Panc1 (cell line): ENCODE measurements at places on chromosomes 3 and 15.

GRCh38 chr3:30539206-30539605, 67.2 kb upstream of the TGFBR2 start:
- no peak overlapping the region for H3K27ac ChIP-seq
- H3K4me3 ChIP-seq: no peak overlapping the region
- DNase-seq: no peak
- H3K4me1 ChIP-seq: no peaks in the 10 kb centered on the region

DNA sequence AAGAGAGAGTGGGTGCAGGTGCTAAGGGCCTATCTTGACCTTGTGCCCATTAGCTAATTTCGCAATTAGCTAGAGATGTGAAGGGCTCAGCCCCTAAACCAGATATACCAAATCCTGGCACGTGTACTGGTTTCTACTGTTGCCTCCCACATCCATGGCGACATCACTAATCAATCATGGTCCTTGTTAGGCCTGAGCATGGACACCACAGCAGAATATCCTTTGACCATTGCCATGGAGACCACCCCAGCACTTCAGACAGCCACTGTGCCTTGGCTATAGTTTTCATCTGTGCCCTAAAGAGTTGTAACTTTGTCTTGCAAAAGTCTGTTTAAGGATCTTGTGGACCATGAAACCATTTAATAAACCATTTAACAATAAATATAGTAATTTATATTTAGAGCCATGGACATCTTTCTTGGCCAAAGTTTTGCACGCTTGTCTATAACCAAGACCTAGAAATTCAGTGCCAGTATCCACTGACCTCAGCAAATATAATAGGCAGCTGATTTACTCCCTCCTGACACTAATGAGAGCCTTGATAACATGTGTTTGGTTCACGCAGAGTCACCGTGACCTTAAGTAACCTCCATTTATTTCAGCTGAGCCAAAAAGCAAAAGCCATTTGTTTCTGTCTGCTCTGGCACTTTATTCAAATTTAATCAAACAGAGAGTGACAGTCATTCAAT, 43.4 kb downstream of the COLQ start:
- no peak overlapping the region for H3K4me3 ChIP-seq
- no peaks in the 10 kb centered on the region for H3K4me1 ChIP-seq
- no peak for DNase-seq
- no peaks in the 10 kb centered on the region for H3K36me3 ChIP-seq
- H3K27ac ChIP-seq: no peak overlapping the region

- H3K27ac ChIP-seq: no peak overlapping the region
- no peaks in the 10 kb centered on the region for H3K36me3 ChIP-seq
- H3K4me1 ChIP-seq: no peaks in the 10 kb centered on the region; the same call in 1 of the 2 replicates
- DNase-seq: peak; percentile 74
- no peaks in the 10 kb centered on the region for H3K27me3 ChIP-seq
These were observed 768.5 kb upstream of the CFAP20DC start for GRCh38 chr3:59818033-59818918.

GRCh38 chr3:99686955-99687612, 48.7 kb downstream of the COL8A1 start:
- no peak overlapping the region for H3K27ac ChIP-seq
- H3K4me3 ChIP-seq: no peak overlapping the region
- H3K36me3 ChIP-seq: no peaks in the 10 kb centered on the region
- H3K27me3 ChIP-seq: peaks cover 13% of the 10 kb centered on the region
- DNase-seq: peak; percentile 39
- no peaks in the 10 kb centered on the region for H3K4me1 ChIP-seq

GRCh38 chr3:187621881-187622280, 48.3 kb downstream of the SST start:
- no peak overlapping the region for H3K27ac ChIP-seq
- peaks cover 3% of the 10 kb centered on the region; the same call in 1 of the 2 replicates for H3K27me3 ChIP-seq
- no peak for DNase-seq
- H3K4me3 ChIP-seq: no peak overlapping the region

GRCh38 chr3:164806188-164806587, 272.1 kb downstream of the SI start:
- no peak overlapping the region for H3K4me3 ChIP-seq
- no peaks in the 10 kb centered on the region for H3K27me3 ChIP-seq
- no peaks in the 10 kb centered on the region for H3K36me3 ChIP-seq
- DNase-seq: no peak
- H3K27ac ChIP-seq: no peak overlapping the region

- H3K27ac ChIP-seq: peak within 1 kb of the TSS; percentile 94
- H3K4me3 ChIP-seq: peak within 1 kb of the TSS; percentile 83
- no peaks in the 10 kb centered on the region for H3K27me3 ChIP-seq
- peaks cover 41% of the 10 kb centered on the region for H3K4me1 ChIP-seq
These were observed at the start of gene BTBD1 for GRCh38 chr15:83066734-83067637. TSS of gene BTBD1 (minus strand) at chr15:83067252. CDS start at chr15:83067151, 101 bp downstream.

DNA sequence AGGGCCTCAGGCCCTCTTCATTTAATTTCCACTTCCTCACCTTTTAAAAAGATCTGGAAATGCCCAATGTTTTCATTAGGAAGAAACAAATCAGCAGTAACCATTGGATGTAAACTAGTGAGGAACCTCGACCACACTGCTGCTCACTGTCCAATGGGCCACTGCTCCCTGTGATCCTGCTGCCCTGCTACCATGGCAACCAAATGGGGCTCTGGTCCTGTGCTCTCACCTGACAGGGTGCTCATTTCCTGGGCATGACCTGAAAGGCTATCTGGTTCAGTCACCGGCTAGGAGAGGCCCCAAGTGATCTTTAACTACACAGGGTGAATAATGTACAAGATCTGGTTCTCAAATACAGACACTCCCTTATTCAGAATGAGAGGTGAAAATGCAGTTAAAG, 54.6 kb downstream of the ARHGEF3 start:
- DNase-seq: no peak
- no peaks in the 10 kb centered on the region for H3K4me1 ChIP-seq
- no peaks in the 10 kb centered on the region for H3K27me3 ChIP-seq
- H3K36me3 ChIP-seq: no peaks in the 10 kb centered on the region

GRCh38 chr3:45597171-45597570, 2.6 kb downstream of the LIMD1 start:
- no peaks in the 10 kb centered on the region for H3K27me3 ChIP-seq
- H3K4me1 ChIP-seq: peaks cover 12% of the 10 kb centered on the region
- H3K4me3 ChIP-seq: peak overlapping the region; percentile 65
- no peaks in the 10 kb centered on the region; the same call in 1 of the 2 replicates for H3K36me3 ChIP-seq
- H3K27ac ChIP-seq: peak overlapping the region; percentile 61

GRCh38 chr3:127750226-127751031, 71.9 kb downstream of the MGLL start:
- no peaks in the 10 kb centered on the region; the same call in 1 of the 2 replicates for H3K27me3 ChIP-seq
- H3K4me3 ChIP-seq: no peak overlapping the region
- no peak for DNase-seq
- H3K4me1 ChIP-seq: no peaks in the 10 kb centered on the region

DNA sequence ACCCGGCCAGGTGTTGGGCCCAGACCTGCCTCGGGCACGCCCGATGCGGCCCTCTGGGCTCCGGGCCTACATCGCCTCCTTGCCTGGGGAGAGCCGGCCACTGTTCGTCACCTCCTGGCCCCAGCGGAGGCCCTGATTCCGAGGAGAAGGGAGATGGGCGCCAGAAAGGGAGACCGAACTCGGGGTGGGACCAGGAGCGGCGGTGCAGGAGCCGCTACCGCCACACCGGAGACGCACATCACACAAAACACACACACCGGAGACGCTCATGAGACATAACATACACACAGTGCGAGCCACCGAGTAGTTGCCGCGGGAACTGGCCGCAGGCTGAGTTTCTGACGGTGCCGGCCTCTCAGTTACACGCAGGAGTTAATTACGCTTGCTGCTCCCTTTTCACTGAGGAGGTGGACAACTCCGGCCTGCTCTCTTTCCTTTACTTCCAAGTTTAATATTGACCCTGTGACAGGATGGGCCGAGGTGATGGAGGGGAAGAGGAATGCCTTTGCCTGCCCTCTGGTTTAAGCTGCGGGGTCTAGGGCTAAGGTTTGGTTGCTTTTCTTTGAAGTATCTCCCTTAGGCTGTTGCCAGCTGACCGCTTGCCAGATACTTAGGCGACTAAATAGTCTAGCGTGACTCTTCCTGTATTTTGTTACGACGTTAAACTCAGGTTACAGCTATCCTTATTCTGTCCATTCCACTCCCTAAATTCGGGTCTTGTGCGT, 570 bp downstream of the PCNP start:
- H3K27ac ChIP-seq: peak overlapping the region; percentile 96
- peak overlapping the region; percentile 76 for H3K4me3 ChIP-seq
- no peaks in the 10 kb centered on the region for H3K27me3 ChIP-seq

GRCh38 chr3:168248383-168249204, 152.9 kb upstream of the GOLIM4 start:
- H3K36me3 ChIP-seq: no peaks in the 10 kb centered on the region
- H3K27me3 ChIP-seq: peaks cover 9% of the 10 kb centered on the region
- 0 out of 2 replicates have a peak, but pooled peaks cover 2% of the 10 kb centered on the region for H3K4me1 ChIP-seq
- DNase-seq: no peak

GRCh38 chr3:191425322-191425734, 35.6 kb upstream of the PYDC2 start:
- H3K27me3 ChIP-seq: no peaks in the 10 kb centered on the region
- peak overlapping the region; percentile 31 for H3K4me3 ChIP-seq
- 0 out of 2 replicates have a peak, but pooled peaks cover 6% of the 10 kb centered on the region for H3K4me1 ChIP-seq
- H3K27ac ChIP-seq: peak overlapping the region; percentile 51; the same call in 1 of the 2 replicates

DNA sequence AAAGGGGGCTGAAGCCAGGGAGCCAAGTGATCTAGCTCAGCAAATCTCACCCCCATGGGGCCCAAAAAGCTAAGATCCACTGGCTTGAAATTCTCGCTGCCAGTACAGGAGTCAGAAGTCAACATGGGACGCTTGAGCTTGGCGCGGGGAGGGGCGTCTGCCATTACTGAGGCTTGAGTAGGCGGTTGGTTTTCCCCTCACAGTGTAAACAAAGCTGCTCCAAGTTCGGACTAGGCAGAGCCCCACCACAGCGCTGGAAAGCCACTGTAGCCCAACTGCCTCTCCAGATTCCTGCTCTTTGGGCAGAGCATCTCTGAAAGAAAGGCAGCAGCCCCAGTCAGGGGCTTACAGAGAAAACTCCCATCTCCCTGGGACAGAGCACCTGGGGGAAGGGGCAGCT, 8.1 kb upstream of the SLC25A36 start:
- peaks cover 13% of the 10 kb centered on the region for H3K27me3 ChIP-seq
- no peak overlapping the region for H3K4me3 ChIP-seq
- no peaks in the 10 kb centered on the region for H3K36me3 ChIP-seq
